Activated CD8-positive, alpha-beta memory T cell treated with anti-CD3 and anti-CD28 coated beads for 48 hours (primary cell): ENCODE measurements at places on chromosomes 6 and 20.

DNA sequence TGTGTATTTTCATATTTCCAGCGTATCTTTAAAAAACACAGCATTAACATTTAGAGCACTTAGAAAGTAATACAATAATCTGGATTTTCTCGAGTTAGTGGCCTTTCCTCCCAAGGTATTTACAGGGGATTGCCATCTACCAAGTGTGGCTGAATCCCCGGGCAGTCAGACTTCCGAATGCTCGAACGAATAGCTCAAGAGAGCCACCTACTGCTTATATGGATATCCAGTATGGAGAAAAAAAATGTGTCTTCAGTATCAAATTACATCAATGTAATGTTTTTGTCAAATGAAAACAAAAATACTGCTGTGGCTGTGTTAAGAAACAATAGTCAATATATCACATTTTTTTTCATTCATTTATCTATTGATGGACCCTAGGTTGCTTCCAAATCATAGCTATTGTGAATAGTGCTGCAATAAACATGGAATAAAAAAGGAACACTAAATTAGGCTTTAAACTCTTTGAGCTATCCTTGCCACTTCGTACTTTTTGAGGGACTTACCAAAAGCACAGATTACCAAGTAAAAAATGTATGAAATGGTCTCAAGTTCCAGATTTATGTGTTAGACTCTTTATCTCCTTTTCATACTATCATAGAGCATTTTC is 654.5 kb upstream of the PTCHD4 start:
- no peak for DNase-seq

- no peak for DNase-seq
These were observed 247.0 kb upstream of the KCNQ5 start for GRCh38 chr6:72374857-72375256.

GRCh38 chr6:35611240-35611639 is 77.5 kb downstream of the FKBP5 start:
- no peak for DNase-seq

DNA sequence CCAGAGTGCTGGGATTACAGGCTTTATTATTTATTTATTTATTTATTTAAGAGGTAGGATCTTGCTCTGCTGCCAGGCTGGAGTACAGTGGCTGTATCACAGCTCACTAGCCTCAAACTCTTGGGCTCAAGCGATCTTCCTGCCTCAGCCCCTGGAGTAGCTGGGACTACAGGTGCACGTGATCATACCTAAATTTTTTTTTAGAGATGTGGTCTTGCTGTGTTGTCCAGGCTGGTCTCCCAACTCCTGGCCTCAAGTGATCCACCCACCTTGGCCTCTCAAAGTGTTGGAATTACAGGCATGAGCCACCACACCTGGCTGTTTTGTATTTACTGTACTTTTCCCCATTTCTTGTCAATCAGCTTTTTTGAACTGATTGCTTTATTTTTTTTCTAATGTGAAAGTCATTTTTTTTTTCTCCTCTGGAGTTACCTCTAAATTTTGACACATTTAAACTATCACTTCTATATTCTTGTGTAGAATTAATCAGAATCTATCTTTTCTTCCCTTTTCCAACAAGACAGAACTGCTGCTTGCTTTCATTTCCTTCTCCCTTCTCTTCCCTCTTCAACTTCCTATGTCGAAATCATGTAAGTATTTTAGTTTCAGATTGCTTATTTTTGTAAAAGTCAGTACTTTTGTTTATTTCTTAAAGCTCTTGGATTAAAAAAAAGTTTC is 12.0 kb downstream of the PANK2 start:
- no peak for DNase-seq
